Fibroblast of skin of right biceps (primary cell): ENCODE measurements at places on chromosomes 1 and 21.

DNA sequence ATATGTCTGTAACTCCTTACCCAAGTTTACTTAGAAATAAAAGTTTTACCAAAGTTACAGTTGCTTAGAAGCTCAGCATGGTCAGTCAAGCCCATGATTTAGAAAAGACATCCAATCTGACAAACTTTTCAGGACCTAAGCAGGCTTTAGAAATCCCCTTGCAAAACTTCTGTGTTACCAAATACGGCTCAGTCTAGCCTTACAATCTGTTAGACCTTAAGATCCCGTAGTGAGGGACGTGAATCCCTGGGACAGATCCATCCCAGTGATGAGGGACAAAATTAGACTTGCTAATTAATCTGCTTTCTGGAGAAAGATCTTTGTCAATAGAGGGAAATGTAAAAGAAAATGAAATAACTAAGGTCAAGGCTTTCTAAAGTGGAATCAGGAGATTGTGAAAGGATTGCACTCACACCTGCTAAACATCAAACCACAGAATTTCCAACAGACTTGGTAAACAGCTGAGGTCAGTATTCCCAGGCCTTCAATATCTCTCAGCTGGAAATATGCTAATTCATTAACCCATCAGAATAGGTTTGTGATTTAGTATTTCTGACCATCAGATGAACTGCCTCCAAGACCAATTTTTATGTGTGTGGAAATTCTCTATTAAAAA lies 375.3 kb downstream of the DUSP10 start:
- no peak for DNase-seq

DNA sequence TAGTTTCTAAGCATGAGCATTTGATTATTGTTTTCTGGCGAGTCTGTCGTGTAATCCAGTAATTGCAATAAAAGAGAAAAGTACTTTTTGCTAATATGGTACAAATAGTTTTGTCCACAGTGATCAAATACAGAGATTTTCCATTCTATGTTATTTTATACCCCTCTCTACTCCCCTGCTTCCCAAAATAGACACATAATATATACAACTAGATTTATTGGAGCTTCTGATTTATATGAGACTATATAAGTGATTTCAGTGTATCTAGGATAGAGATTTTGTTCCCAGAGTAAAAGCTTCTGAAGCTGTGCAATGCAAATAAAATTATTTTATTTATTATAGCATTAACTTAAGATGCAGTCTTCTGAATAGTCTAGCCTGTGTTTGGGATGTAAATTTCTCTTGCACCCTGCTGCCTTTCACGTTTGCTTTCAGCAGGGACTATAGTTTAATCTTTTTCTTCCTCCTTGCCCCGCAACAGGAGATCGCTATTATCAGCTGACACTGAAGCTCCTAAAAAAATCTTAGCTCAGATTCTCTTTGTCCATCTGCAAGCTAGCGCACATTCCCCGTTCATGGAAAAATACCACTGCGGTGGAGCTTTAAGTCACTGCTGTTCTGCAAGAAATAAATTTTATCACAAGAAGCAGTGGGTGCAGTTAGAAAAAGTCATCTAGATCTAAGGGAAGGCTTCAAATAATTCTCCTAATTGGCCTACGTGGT lies 273.3 kb downstream of the DISC1 start:
- no peak for DNase-seq

GRCh38 chr21:15291621-15292266 lies 226.9 kb upstream of the NRIP1 start:
- no peak for DNase-seq

DNA sequence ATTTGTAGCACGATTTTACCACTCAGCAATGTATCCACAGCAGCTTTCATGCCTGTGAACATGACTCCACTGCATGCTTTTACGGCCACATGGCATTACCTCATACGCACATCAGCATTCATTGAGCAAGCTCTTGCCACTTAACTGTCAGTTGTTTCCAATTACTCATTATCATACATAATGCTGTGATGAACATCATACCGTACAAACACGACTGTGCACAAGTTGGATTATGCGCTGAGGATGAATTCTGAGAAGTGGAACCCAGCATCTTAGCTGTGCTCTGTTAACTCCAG lies 9.6 kb downstream of the UMODL1 start:
- peak; percentile 91 for DNase-seq

- peak; percentile 85 for DNase-seq
Observed at GRCh38 chr1:39110882-39111281, 84.7 kb downstream of the NDUFS5 start.

DNA sequence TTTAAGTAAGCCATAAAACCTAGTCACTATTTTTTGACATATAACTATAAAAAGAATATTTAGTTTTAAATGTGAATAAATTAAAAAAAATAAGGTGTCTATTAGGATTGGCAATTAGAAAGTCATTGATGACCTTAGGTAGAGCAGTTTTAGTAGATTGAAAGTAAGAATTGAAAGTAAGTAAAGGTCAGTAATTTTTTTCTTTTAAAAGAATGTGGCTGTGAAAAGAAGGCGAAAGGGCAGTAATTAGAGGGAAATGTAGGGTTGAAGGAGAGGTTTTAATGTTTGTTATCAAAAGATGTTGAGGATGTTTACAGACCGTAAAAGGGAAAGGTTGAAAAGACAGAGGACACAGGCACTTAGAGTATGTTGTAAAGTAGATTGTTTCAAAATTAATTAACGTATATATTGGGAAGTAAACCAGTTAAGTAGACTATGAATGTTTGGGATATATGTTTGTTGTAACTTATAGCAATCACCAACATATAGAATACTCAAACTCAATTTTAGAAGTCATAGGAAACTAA lies 41.0 kb downstream of the ZFYVE9 start:
- DNase-seq, result no peak

DNA sequence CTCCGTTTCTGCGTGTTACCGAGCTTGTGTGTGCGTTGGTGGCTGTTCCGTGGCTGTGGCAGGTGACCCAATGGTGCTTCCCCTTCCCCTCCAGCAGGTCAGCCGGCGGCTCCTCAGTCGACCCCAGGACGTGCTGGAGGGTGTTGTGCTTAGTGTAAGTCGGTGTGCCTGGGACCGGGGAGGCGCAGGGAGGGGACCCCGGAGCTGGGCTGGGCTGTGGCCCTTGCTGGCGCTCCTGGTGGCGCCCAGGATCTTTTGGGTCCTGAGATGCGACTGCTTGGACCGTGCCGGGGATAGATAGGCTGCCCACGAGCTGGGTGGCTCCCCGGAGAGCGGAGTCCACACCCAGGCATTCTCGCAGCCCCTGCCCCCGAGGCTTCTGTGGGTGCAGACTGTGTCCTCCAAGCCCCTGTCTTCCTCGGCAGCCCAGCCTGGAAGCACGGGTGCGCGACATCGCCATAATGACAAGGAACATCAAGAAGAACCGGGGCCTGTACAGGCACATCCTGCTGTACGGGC lies 5.9 kb downstream of the ATAD3C start:
- DNase-seq, result no peak

GRCh38 chr1:185603158-185603557 lies 131.0 kb upstream of the HMCN1 start:
- no peak for DNase-seq

GRCh38 chr1:196063952-196064351 lies 544.3 kb downstream of the KCNT2 start:
- peak; percentile 59 for DNase-seq

DNA sequence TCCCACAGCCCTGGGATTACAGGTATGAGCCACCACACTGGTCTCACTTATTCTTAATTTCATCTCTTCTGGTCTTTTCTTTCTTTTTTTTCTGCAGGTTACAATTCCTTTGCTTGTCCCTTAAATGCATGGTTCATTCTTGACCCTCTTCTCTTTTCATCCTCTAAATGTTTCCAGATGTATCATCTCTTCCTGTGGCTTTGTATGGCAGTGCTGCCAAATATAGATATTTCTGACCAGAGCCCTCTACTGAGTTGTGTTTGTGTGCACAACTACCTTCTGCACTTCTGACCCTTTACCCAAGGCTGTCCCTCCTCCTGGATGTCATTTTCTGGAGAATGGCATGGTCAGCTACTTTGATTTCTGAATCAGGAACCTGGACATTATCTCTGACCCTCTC lies 32.5 kb downstream of the OLFML3 start:
- DNase-seq, result peak; percentile 47

DNA sequence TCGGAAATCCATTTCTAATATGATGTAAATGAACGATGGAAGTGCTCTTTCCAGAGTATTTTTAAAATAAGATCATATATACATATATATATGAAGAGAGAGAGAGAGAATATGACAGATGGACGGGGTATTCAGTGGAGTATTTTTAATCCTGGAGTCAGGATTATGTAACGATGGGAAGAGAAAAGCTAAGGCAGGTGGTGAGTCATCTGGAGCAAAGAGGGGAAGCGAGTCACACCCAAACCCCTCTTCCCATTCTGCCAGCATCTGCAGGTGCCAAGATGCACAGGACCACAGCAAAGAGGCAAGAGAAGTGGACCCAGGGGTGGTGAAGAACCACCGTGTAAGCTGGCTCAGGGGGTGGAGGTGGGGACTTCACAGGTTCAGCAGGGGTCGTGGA lies 102.7 kb upstream of the GRIK3 start:
- no peak for DNase-seq

GRCh38 chr1:109412551-109412950 lies 13.7 kb downstream of the PSMA5 start:
- DNase-seq, result no peak

GRCh38 chr1:246110343-246111219 lies 396.5 kb downstream of the SMYD3 start:
- peak; percentile 67 for DNase-seq

- DNase-seq, result peak; percentile 18
Observed at GRCh38 chr1:161473348-161473747, 31.9 kb upstream of the FCGR2A start.

- no peak for DNase-seq
Observed at GRCh38 chr1:157089789-157090188, 9.8 kb downstream of the ETV3L start.

DNA sequence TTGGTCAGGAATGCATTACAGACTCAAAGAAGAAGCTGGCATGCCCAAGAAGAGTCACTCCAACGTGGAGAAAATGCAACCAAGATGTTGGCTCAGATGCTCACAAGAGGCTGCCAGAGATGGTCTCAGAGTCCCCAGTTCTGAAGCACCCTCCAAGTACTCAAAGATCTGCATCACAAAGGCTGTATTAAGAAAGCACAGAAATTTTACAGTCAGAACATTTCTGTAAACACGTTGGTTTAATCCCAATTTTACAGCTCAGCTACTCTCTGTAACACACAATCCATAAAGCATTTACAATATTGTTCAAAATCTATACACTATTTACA lies 69.4 kb downstream of the CDC7 start:
- no peak for DNase-seq

DNA sequence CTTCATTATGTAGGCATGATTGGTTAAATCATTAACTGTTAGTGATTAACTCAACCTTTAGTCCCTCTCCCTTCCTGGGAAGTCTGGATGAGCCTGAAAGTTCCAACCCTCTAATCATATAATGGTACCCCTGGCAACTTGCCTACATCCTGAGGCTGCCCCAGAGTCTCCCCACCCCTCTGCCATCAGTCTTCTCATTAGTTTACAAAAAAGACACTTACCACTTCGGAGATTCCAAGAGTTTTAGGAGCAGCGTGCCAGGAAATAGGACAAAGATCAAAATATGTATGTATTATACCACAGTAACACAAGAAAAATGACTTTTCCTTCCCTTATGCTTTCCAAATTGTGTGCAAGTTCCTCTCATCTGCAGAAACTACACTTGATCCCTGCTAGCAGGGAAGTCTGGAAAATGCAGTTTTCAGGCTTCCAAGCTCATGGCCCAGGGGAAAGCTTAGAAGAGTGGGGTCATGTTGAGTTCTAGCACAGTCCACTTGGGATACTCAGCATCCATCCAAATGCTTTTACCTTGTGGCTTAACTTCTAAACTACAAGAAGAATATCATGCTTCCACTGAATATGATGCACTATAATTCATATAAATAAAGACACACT lies 64.6 kb upstream of the PPIH start:
- DNase-seq, result no peak

- DNase-seq, result no peak
Observed at GRCh38 chr1:91854852-91855534, 31.0 kb downstream of the TGFBR3 start.

DNA sequence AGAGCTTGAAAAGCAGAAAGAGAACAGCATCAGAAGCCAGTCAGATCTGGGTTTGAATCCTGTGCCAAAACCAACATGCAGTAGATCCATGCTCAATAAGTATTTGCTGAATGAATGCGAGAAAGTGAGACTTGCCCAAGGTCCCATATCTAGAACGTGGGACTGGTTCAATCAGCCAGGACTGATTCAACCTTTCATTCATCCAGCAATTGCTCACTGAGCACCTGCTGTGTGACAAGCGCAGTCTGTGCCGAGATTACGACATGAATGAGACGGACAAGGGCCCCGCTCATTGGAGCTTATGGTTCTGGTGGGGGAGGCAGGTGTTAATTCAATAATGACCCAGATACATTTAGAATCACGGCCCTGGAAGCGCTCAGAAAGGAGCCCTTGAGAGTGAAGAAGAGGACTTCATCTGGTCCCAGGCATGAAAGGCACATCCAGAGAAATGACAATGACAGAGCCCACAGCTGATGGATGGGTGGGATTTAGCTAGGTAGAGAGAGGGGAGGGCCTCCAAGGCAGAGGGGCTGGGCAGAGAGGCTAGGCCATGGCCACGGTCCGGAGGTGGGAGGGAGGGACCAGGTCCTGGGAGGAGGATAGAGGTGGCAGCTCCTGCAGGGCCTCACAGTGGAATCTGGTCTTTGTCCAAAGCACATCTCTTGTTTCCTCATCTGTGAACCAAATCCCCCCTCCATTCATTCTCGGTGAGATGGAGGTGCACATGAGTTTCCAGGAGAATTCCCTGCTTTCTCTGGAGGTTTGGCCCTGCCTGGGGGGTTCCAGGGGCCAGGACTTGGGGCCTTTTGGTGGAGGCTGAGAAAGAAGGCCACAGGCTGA lies 4.2 kb upstream of the FAM131C start:
- DNase-seq, result no peak

GRCh38 chr1:64186138-64186897 lies 17.1 kb upstream of the UBE2U start:
- DNase-seq, result no peak

- DNase-seq, result peak; percentile 57
Observed at GRCh38 chr1:153963850-153964331, 554 bp upstream of the SLC39A1 start.

DNA sequence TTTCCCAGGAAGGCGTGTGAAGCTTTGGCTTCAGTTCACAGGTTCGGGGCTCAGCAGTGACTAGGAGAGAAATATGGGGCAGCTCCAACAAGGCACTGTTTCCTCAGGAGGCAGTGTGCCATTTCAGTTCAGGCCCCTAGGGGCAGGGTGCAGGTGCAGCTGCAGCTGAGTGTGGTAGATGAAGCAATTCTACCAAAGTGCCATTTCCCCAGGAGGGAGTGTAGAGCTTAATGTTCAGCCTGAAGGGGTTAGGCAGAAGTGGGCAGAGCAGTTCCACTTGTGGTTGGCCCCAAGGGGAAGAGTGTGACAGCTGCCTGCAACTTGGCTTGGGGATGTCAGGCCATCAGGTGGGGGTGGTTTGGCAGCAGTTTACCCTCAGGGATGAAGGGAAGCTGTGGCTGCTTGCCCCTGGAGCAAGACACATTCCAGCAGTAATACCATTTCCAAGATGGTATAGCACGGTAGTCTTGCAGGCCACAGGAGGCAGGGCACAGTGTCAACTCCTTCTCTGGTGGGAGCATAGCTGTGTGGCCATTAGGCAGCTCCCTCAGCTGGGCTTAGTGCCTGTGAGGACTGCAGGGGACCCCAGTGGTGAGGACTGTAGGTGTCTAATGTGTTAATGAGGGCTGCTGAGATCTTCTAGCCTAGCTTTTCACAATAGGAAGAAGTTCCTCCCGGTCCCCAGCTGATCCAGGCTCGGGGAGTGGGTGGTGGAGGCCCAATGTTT lies 34.7 kb downstream of the RGSL1 start:
- DNase-seq, result no peak

GRCh38 chr1:248065604-248066003 lies 19.0 kb downstream of the OR2L3 start:
- no peak for DNase-seq

GRCh38 chr1:86887479-86888162 lies 26.3 kb downstream of the SELENOF start:
- DNase-seq, result no peak
